NCI-H2081 (cell line): ENCODE measurements at places on chromosomes 1 and 21.
A peak's percentile ranks its signal among the peaks of the same experiment; 100 is the strongest.

DNA sequence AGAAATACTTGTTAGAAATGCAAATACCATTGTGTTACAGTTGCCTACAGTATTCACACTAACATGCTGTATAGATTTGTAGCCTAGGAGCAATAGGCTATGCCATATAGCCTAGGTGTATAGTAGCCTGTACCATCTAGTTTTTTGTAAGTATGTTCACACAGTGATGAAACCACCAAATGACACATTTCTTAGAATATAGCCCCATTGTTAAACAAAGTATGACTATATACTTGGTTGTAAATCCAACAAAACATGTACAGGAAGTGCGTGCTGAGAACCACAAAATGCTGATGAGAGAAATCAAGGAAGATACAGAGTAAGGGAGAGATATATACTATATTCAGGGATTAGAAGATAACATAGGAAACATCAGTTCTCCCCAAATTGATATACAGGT, 92.2 kb downstream of the POU2F1 start:
- no peak for DNase-seq

GRCh38 chr1:116107371-116107770, 3.8 kb upstream of the MAB21L3 start:
- no peak for DNase-seq

GRCh38 chr1:115461526-115461925, 123.5 kb upstream of the NGF start:
- no peak for DNase-seq

GRCh38 chr1:3499611-3500010, 45.1 kb downstream of the ARHGEF16 start:
- DNase-seq: no peak

DNA sequence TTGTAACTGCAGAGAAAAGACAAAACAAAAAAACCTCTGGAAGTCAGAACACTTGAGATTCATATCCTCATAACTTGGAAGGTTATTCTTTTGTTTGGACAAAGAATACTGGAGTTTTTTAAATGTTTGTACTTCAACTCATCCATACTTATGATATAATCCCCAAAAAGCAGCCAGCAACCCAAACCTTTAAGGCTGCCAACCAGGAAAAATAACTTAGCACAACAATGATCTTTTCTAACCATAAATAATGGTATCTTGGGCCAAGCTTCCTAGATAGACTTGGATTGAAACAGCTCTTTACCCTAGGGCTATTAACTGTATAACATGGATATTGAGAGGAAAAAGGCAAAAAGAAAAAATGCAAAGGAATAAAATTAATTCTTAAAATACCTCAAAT, 335.1 kb downstream of the LTN1 start:
- no peak for DNase-seq

DNA sequence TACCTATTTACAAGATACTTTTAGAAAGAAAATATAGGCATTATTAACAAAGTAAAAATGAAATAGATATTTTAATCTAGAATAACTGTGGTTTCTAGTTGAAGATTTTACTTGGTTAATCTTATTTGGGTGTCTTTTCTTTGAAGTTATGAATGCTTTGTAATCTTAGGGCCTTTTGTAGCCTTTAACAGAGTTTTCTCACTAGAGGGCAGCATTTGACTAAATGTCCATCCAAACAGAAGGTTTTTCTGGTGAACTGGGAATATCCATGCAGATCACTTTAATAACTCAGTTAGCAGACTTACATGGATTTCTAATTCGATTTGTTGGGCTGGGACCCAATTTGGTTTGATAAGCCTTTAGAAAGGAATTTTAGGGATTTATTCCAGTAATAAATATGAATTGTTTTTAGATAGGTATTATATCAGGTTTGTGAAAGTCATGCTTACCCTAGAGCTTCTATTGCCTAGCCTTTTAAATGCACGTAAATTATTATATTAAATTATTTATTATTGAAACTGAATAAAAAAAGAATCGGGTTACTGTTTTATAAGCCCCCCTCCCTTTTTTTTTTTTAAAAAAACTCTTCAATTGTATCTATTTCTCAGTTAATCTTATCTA, 119.7 kb downstream of the ZNF326 start:
- DNase-seq: peak; percentile 39

GRCh38 chr1:220927442-220927841, 48.2 kb downstream of the HLX start:
- DNase-seq: no peak

- no peak for DNase-seq
These were observed 393.3 kb downstream of the NPHP4 start for GRCh38 chr1:5598824-5599395.

GRCh38 chr1:233520261-233521191, 93.4 kb upstream of the KCNK1 start:
- DNase-seq: no peak

DNA sequence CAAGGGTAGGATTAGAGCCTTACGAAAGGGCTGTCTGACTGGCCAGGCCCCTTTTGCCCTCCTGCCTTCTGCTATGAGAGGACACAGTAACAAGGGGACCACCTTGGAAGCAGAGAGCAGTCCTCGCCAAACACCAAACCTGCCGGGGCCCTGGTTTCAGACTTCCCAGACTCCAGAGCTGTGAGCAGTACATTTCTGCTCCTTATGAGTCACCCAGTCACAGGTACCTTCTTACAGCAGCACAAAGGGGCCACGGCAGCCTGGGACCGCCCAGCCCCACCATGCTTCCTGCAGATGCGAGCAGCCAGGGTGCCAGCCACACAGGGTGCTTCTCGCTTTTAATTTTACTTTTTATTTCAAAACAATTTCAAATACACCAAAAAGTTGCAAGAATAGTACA, 17.2 kb upstream of the POFUT2 start:
- DNase-seq: no peak

GRCh38 chr1:114550336-114550735, 31.1 kb downstream of the BCAS2 start:
- DNase-seq: no peak

DNA sequence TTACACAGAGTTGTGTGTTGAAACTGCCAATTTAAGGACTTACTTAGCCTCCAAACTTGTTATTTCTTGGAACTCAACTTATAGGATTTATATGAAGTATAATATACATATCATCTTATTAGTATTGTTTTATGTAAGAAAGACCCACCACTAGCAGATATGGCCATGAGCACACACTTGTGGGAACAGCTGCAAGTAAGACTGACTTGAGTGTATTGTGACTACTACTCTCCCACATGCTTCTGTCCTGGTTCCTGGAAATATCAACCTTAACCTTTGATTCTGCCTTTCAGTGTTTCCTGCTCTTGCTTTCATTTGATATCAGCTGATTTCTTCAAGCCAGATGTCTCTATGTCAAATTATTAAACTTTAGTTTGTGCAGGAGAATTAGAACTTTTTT, 175.3 kb downstream of the MAGI3 start:
- no peak for DNase-seq

DNA sequence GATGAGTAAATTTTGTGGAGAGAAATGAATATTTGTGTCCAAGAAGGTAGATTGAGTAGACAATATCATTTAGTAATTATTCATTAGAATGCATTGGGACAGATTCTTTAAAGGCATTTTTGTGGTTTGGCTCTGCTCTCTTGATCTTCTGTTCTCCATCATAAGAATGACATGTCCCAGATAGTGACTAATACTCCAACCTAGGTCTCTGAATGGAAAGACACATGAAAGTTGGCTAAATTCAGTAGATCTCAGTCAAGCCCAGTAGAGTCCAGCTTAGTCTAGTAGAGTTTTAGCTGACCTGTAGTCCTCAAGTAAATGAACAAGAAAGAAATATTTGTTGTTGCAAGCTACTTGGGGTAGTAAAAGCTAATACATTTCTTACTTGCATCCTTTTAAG, 61.8 kb upstream of the DNAH14 start:
- DNase-seq: no peak

GRCh38 chr1:232504651-232505050, 125.3 kb downstream of the SIPA1L2 start:
- DNase-seq: no peak

DNA sequence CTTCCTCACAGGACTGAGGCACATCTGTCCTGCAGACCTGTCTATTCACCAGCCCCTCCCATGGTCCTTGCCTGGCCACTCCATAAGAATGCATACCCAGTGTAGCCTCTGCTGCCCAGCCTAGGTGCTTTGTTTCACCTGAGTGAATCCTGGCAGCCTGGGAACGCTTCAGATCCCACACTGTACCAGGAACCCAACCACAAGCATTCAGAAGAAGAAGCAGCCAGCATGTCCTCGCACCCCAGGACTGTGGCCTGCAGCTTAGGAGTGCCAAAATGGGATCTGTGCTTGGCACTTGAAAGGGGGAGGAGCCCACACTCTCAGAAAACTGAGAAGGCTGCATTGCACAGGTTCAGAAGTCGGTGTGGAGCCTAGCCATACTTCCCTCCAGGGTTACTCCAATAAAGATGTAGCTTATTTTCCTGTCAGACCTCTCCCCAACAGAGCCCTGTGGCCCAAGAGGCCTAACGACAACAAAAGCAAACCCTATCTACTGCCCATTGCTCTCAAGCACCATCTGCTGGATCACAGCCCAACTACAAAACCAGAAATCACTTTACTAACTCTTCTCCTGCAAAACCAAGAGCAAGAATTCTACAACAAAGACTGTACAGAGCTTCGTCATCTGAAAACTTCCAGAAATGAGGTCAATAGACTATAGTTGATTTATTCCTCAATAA, 923.1 kb upstream of the NEGR1 start:
- no peak for DNase-seq

GRCh38 chr1:9078015-9078751, 8.7 kb upstream of the SLC2A5 start:
- no peak for DNase-seq

DNA sequence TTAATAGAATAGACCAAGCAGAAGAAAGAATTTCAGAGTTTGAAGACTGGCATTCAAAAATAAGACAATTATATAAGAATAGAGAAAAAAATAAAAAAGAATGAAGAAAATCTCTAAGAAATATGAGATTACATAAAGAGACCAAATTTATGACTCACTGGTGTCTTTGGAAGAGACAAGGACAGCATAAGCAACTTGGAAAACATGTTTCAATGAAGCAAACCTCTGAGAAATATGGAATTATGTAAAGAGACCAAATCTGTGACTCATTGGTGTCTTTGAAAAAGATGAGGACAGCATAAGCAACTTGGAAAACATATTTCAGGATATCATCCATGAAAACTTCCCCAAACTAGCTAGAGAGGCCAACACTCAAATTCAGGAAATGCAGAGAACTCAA, 60.4 kb upstream of the LYPLAL1 start:
- no peak for DNase-seq

GRCh38 chr1:56444960-56445646, 134.3 kb downstream of the PLPP3 start:
- no peak for DNase-seq

DNA sequence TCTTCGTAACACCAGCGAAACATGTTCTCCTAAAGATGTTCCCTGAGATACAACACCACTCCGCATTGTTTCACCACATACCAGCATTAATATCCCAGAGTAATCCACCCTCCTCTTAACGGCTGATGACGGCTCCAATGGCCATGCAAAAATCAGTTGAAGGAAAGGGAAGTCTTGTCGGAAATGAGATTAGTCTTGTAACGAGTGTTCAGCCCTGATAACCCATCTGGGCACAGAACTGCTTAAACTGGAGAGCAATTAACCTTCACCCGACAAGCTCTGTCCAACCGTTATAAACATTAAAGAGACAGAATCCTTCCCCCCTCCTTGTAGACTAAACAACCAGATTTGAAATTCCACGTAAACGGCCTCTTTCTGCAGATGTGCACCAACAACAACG, 21.9 kb downstream of the ERG start:
- no peak for DNase-seq

- DNase-seq: no peak
These were observed 493 bp downstream of the SPSB1 start for GRCh38 chr1:9293241-9293532.

DNA sequence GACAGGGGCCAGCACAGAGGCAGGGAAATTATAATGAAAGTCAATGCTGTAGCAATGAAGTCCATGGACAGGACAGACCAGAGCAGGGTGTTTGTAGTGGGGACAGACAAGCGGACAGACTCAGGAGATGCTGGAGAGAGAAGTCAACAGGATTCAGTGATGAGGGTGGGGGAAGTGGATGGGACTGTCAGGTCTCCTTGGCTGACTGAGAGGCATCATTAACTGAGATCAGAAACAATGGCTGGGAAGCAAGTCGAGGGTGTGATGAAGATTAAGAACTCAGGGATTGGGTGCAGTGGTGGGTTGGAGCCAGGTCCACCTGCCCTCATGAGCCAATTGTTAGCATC, 25.5 kb downstream of the CD58 start:
- no peak for DNase-seq

GRCh38 chr1:26345718-26346117, 8.2 kb downstream of the CRYBG2 start:
- DNase-seq: no peak

DNA sequence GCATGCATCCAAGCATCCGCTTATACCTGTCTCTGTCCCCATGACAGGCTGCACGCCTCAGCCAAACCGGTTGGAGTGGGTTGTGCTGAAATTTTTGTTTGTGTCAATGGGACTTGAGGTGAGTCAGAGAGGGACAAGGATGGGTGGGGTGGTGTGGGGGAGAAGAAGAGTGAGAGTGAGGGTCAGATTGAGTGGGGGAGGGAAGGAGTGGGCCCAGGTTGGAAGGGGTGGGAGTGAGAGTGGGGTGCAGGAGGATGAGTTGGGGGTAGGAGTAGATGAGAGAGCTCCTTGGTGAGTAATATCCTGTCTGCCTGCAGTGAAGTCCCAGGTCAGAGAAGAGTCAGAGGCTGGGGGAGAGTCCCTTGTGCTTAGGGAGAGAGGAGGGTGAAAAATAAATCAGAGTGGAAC, 3.3 kb upstream of the NECTIN4 start:
- DNase-seq: no peak

DNA sequence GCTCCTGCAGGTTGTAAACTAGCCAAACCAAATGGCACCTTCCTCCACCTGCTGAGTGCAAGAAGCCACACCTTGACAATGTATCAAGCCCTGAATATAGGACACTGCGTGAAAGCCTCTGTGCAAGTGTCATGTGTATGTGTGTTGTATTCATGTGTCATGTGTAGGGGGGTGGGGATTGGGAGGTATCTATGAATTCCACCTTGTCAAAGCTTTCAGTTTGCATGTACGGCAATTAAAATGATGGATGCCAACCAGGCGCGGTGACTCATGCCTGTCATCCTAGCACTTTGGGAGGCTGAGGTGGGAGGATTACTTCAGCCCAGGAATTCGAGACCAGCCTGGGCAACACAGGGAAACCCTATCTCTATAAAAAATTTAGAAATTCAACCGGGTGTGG, 19.8 kb downstream of the CD34 start:
- DNase-seq: no peak

GRCh38 chr1:50108497-50109059, at the start of gene ELAVL4:
ELAVL4 (plus strand) TSS chr1:50108920; CDS start chr1:50109190, 270 bp downstream.
- DNase-seq: peak; percentile 99

DNA sequence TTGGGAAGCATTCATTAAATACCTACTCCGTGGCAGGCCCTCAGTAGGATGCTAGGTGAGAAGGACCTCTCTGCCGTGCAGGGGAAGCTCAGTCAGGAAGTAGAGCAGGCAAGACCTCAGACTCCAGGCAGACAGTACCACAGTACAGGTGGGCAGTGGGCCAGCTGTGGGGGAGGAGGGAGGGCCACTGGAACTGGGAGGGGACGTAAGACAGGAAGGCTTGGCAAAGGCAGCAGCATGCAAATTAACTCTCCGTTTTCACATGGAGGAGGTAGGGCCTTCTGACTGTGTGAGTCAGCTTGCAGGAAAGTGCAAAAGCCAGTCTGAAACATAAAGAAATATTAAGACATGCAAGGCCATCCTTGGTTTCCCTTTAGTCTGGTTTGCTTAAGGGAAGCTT, 157.7 kb downstream of the TRIM33 start:
- peak; percentile 65 for DNase-seq
